Activated CD4-positive, alpha-beta T cell treated with anti-CD3 and anti-CD28 coated beads, Interleukin-2, amount 10 ng/mL, durations not matched to agents 24 days and 14 days (primary cell): ENCODE measurements at places on chromosomes 6 and 20. TPM values are rescaled to one million over a fixed set of nuclear protein-coding genes. Genes with fewer than 3 reads are reported as not detected.

Gene SLC25A27
- total RNA-seq: 0.07 and 0.28 TPM in 2 replicates

Gene NTSR1
- total RNA-seq: not detected in 2 replicates

Gene MMP24
- 0.05 TPM in 1 of 2 replicates, not detected in the other for total RNA-seq

Gene ARMH2
- 0.30 and 0.31 TPM in 2 replicates for total RNA-seq

DNA sequence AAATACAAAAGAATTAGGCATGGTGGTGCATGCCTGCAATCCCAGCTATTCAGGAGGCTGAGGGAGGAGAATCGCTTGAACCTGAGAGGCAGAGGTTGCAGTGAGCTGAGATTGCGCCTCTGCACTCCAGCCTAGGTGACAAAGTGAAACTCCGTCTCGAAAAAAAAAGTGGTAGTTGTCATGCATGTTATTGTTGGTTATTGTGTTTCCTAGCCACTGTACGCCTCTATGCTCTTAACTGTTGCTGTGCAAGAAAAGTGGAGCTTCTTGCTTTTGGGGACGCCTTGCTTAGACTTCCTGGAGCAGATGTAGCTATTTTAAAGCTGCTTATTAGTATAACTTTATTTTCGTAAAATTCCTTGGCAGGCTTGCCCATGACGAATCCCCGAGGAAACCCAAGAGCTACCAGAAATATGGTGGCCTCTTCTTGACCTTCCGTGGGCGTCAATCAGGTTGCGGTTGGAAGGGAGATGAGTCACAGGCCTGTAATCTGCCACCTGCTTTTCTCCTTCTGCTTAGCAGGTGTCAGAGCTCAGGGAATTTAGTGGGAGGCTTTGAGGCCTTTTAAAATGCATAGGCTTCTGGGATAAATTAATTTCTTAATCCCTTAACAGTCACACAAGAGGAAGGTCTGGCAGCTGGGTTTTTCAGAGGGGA is 17.3 kb downstream of the GABRR2 start:
- no peaks in the 10 kb centered on the region for H3K36me3 ChIP-seq
- peak; percentile 90 for DNase-seq
- peaks cover 22% of the 10 kb centered on the region for H3K4me1 ChIP-seq
- H3K4me3 ChIP-seq: peak overlapping the region; percentile 56
- no peaks in the 10 kb centered on the region for H3K27me3 ChIP-seq
- peak overlapping the region; percentile 86 for H3K27ac ChIP-seq

DNA sequence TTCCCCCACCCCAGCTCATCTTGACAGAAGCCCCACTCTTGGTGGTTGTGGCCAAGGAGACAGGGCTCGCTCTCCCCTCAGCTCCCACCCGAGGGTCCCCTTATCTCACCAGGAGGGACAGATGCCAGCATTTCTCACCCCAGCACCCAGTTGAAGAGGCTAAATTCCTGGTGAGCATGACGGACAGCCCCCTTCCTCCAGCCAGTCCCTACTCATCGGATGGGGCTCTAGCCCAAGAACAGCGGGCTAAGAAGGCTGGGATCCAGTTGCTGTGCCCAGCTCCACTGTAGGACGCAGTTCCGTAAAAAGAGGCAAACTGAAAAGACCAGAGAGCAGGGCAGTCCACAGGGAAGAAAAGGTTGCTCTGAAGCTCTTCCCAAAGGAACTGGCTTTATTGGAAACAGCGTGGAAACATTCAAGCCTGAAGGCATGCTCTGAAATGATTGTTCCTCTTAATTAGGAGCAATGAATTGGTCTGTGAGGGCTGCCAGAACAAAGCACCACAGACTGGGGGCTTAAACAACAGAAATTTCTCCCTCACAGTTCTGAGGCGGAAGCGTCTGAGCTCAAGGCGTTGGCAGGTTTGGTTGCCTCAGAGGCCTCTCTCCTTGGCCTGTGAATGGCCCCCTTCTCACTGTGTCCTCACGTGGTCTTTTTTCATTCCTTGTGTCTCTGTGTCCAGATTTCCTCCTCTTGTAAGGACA is 17.9 kb upstream of the KIF25 start:
- H3K27ac ChIP-seq: no peak overlapping the region
- H3K4me3 ChIP-seq: no peak overlapping the region
- peaks cover 6% of the 10 kb centered on the region for H3K27me3 ChIP-seq
- H3K36me3 ChIP-seq: no peaks in the 10 kb centered on the region

DNA sequence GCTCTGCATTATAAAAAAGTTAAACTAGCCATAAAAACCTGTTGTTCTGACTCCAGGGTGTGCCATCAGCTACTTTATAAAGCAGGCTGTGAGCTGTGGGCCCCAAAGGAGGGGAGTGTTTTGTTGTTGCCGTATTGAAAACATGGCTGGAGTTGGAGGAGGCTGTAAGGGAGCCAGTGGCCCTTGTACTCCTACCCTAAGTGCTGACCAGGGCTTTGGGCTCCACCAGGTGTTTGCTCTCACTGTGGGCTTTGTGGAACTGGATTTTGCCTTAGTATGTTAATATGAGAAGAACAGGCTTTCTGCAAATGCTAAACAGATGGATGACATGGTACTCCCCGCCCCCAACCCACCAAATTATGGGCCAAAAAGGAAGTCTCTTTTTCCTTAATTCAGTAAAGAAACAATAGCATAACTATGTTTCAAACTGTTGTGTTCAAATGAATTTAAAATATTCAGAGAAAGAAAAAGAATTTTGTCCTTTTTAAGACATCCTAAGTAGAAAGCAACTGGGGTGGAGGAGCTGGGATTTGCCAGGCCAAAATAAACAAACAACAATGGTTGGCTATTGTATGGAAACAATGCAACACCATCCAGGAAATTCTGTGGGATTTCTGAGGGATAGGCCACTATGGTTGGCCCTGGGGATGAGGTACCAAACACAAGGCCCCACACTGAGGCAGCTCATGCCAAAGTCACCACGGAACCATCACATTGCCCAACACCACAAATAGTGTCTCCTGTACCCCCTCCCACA is 63.3 kb downstream of the PLCG1 start:
- H3K27ac ChIP-seq: no peak overlapping the region
- peaks cover 21% of the 10 kb centered on the region for H3K36me3 ChIP-seq
- no peak overlapping the region for H3K4me3 ChIP-seq
- DNase-seq: no peak

DNA sequence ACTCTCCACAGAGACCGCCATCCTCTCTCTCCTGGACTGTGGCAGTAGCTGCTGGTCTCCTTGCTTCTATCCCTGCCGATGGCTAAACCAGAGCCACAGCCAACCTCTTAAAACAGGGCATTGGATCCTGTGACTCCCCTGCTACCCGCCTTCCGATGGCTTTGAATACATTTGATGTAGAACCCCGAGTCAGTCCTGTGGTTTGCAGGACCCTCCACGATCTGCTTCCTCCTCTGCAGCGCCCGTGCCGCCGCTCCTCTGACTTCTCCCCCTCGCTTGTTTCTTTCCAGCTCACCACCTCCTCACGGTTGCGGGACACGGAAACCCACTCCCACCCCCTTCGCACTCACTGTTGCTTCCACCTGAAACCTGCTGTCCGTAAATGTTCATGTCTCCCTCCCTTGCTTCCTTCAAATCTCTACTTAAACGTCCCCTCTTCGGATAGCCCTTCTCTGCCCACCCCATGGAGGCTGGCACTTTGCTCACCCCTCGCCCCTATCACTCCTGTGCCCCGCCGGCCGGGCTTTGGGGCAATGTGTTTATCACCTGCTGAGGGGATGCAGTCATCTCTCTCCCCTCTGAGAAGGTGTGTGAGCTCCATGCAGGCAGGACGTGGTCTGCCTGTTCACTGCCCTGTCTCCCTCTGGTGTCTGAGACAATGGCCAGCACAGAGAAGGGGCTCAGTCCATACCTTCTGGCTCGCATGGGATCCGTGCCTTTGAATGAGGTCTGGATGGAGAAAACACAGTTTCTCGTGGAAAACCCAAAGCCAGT is 67.8 kb downstream of the GFOD1 start:
- no peak for DNase-seq
- no peak overlapping the region for H3K27ac ChIP-seq
- H3K36me3 ChIP-seq: peaks cover 8% of the 10 kb centered on the region
- H3K4me1 ChIP-seq: peaks cover 4% of the 10 kb centered on the region
- no peak overlapping the region for H3K4me3 ChIP-seq
- no peaks in the 10 kb centered on the region for H3K27me3 ChIP-seq

- H3K27me3 ChIP-seq: peaks cover 7% of the 10 kb centered on the region
- H3K4me3 ChIP-seq: no peak overlapping the region
- H3K4me1 ChIP-seq: no peaks in the 10 kb centered on the region
- H3K27ac ChIP-seq: no peak overlapping the region
- DNase-seq: no peak
- no peaks in the 10 kb centered on the region for H3K36me3 ChIP-seq
These were observed 27.0 kb upstream of the RNF144B start for GRCh38 chr6:18360188-18360587.

DNA sequence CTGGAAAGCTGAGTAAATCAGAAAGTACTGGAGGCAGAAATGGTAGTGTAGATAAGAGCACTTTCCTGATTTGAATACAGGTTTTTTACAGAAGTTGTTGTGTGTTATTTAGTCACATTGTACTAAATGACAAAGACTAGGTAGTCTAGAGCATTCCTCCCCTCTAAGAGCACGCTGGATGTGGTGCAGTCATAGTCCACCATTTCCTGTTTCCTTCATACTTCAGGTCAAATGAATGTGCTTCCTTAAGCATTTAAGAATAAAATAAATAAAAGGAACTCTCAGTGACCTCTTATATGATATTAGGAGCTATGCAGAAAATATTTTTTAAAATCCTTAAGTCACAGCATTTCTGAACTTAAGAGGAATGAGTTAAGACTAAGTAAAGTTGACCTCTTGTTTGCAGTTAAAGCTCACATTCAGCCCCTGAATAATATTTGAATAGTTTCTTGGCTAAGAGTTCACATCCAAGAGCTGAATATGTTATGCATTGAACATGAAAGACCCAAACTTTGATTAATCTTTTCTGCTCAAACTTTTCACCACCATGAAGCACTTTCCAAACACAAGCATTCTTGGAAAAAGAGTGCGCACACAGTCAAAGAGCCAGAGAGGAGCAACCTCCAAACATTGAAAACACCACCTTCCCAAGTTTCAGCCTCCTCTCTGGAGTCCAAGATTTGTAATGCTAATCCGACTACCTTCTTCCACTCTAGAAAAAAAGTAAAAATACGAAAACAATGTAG is 53.4 kb upstream of the TMEM30A start:
- no peaks in the 10 kb centered on the region for H3K4me1 ChIP-seq
- no peak overlapping the region for H3K4me3 ChIP-seq
- H3K36me3 ChIP-seq: no peaks in the 10 kb centered on the region
- no peak overlapping the region for H3K27ac ChIP-seq
- H3K27me3 ChIP-seq: peaks cover 33% of the 10 kb centered on the region
